ENCODE measurements at places on chromosomes 16 and 17. TPM values are rescaled to one million over a fixed set of nuclear protein-coding genes. Genes with fewer than 3 reads are reported as not detected.
A peak's percentile ranks its signal among the peaks of the same experiment; 100 is the strongest.

Gene KRT39
- not detected for total RNA-seq

DNA sequence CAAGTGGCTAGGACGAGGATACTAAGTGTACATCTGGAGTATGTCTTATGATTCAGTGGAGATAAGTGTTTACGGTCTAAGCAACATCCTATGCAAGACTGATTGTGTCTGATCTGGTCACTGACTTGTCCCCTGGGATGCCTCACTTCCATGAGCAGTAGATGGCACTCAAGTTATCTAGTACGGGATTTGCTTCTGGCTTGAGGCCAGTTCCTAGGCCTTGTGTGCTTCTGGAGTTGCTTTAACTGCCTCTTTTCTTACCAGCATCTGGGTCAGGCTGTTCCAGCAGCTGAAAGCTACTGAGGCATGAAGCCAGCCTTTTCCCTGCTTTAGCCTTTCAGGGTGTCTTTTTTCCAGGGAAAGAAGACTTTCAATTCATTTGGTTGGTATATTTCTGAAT lies 23.0 kb downstream of the SUPT6H start:
- no peak overlapping the region for H3K4me3 ChIP-seq
- no peaks in the 10 kb centered on the region for H3K4me1 ChIP-seq
- DNase-seq, result no peak

- DNase-seq, result no peak
- no peaks in the 10 kb centered on the region for H3K27me3 ChIP-seq
- H3K36me3 ChIP-seq, result no peaks in the 10 kb centered on the region
- no peak overlapping the region for H3K4me3 ChIP-seq
- H3K4me1 ChIP-seq, result no peaks in the 10 kb centered on the region
Observed at GRCh38 chr16:78988361-78988969, 612.1 kb downstream of the MAF start.

- H3K4me3 ChIP-seq, result no peak overlapping the region
- H3K4me1 ChIP-seq, result peaks cover 16% of the 10 kb centered on the region
- no peak for DNase-seq
- H3K27ac ChIP-seq, result no peak overlapping the region
- no peaks in the 10 kb centered on the region for H3K27me3 ChIP-seq
- no peaks in the 10 kb centered on the region for H3K36me3 ChIP-seq
Observed at GRCh38 chr16:87802670-87803069, 36.9 kb upstream of the KLHDC4 start.

Gene ALOXE3
- total RNA-seq, result not detected

GRCh38 chr17:64315032-64315490 lies 52.0 kb upstream of the TEX2 start:
- peaks cover 8% of the 10 kb centered on the region for H3K27me3 ChIP-seq
- no peak overlapping the region for H3K4me3 ChIP-seq
- no peaks in the 10 kb centered on the region for H3K36me3 ChIP-seq
- H3K4me1 ChIP-seq, result no peaks in the 10 kb centered on the region

Gene COPZ2
- total RNA-seq, result 4.4 TPM

DNA sequence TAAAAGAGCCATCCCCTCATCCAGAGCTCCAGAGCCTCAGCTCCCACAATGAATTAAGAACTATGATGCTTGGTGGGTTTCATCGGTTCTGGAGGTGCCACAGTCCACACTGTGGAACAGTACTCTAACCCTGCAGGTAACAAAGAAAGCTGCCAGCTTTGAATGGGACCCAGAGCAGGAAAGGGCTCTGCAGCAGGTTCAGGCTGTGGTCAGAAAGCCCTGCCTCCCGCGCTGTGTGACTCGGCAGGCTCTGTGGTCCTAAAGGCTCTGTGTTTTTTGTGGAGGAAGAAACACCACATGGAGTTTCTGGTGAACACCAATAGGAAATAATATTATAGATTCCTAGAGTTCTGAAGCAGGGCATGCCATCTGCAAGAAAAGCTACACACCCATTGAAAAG lies 32.5 kb downstream of the MRPS23 start:
- H3K4me1 ChIP-seq, result no peaks in the 10 kb centered on the region
- no peak for DNase-seq
- H3K27me3 ChIP-seq, result peaks cover 16% of the 10 kb centered on the region
- H3K4me3 ChIP-seq, result no peak overlapping the region

DNA sequence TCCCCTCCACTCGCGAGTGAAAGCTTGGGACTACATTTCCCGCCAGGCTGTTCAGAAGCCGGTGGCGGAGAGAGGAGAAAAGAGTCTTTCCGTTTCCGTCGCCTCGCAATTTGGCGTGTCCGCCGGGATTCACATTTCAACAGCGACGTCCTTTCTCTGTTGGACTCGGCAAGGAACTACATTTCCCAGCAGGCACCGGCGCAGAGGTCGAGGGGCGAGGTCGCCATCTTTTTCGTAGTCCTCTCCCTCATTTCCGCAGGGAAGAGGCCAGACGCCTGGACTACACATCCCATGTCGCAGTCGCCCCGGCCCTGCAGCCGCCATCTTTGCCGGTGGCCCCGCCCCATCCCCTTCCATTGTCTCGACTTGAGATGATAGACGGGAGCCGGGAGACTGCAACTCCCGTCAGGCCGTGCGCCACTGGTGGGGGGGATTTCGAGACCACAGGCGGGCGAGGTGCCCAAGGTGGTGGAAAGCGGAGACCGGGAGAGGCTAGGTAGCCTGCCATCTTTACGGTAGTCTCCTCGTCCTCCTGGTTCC lies 882 bp upstream of the FBXL19 start:
- peaks cover 29% of the 10 kb centered on the region for H3K4me1 ChIP-seq
- peak overlapping the region; percentile 100 for H3K4me3 ChIP-seq
- no peaks in the 10 kb centered on the region for H3K27me3 ChIP-seq

Gene CPHXL2
- total RNA-seq, result not detected

Gene HOXB13
- not detected for total RNA-seq

GRCh38 chr17:47119746-47120520 lies 69.2 kb downstream of the CDC27 start:
- no peaks in the 10 kb centered on the region for H3K27me3 ChIP-seq
- H3K36me3 ChIP-seq, result peaks cover 26% of the 10 kb centered on the region
- H3K27ac ChIP-seq, result peak overlapping the region; percentile 26
- DNase-seq, result no peak

DNA sequence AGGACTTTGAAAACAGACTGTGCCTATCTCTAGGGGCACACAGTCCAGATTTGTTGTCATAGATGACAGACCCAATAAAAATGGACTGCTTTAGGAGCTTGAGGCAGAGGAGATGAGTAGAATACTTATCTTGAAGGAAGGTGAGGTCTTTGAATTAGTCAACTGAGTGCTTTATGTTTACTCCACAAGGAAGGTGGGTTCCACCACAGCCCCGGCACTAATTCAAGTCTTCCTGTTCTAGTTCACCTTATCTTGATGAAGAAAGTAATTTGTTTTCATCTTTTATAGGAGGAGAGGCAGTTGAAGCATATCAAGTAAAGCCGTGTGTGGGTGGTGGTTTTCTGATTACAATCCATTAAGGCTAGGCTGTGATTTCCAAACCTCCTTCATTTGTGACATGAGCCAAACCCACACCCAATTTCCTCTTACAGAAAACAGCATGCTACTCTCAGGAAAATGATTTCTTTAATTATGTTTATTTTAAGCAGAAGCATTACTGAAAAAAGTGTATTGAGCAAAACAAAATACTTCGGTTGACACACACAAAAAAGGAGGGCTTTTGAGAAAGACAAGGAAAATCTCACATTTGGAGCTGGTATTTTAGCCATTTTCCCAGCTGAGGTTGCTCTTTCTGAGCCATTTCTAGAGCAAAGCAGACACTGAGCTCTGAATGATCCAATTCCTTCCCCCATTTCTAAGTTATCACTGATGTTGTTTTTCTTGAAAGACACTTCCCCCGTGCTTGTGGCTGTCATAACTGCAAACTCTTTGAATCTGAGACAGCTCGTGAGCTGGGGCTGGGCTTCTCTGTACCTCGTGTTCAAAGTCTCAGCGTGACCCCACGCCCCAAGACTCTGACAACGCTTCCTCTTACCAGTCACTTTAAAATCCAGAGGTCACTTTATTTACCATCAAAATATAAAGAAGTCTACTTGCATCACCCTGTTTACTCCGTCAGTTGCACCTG lies 35.4 kb downstream of the CDRT15 start:
- H3K36me3 ChIP-seq, result peaks cover 36% of the 10 kb centered on the region
- peak; percentile 91 for DNase-seq

GRCh38 chr17:1490643-1491442 lies 1.6 kb downstream of the MYO1C start:
- H3K4me3 ChIP-seq, result peak overlapping the region; percentile 92
- peak; percentile 94 for DNase-seq
- peaks cover 7% of the 10 kb centered on the region for H3K36me3 ChIP-seq
- H3K4me1 ChIP-seq, result peaks cover 27% of the 10 kb centered on the region
- H3K27ac ChIP-seq, result peak overlapping the region; percentile 79

DNA sequence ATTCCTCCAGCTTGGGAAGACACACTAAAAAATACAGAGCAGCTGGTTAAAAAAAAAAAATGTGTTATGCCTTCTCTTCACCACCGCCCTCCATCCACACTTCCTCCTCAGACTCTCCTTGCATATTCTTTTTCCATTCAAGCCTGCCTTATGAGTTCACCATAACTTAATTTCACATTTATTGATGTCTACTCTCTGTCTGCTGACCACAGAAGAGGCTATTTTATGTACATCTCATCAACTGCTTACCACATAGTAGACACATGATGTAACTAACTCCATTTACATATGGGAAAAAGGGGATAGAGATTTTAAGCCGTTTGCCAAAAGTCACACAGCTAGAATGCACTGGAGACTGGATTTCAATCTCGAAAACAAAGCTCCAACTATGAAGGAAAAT lies 409.8 kb downstream of the CDH11 start:
- no peaks in the 10 kb centered on the region for H3K4me1 ChIP-seq
- no peaks in the 10 kb centered on the region for H3K27me3 ChIP-seq
- DNase-seq, result no peak
- no peak overlapping the region for H3K27ac ChIP-seq

Gene KRT12
- not detected for total RNA-seq

DNA sequence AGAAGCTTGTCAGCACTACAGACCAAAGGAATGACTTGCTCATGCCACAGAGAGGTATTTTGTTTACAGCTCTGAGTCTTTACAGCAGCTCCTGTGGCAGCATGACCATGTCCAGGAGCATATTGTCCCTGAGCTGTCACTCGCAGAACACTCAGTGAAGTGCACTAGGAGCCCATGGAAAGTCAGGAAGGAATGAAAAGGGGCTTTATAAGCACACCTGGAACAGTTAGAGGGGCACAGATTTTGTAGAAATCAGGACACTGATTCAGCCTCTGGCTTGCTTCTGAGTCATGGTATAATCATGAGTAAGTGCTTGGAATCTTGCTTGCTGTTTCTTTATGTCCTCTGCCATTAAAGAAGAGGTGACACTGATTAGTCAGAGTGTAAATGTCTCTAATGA lies 41.0 kb downstream of the TADA2A start:
- no peak overlapping the region for H3K27ac ChIP-seq
- no peak overlapping the region for H3K4me3 ChIP-seq
- H3K4me1 ChIP-seq, result peaks cover 3% of the 10 kb centered on the region
- no peak for DNase-seq

Gene EVI2A
- 30.4 TPM for total RNA-seq

- no peak for DNase-seq
- peaks cover 3% of the 10 kb centered on the region for H3K27me3 ChIP-seq
- no peak overlapping the region for H3K27ac ChIP-seq
- no peaks in the 10 kb centered on the region for H3K36me3 ChIP-seq
- H3K4me1 ChIP-seq, result no peaks in the 10 kb centered on the region
- no peak overlapping the region for H3K4me3 ChIP-seq
Observed at GRCh38 chr16:77298418-77299360, 99.5 kb downstream of the SYCE1L start.

Gene GJC1
- total RNA-seq, result 7.5 TPM

Gene EFCAB5
- total RNA-seq, result 0.28 TPM

Gene PRCD
- total RNA-seq, result not detected

Gene FOXC2
- not detected for total RNA-seq

Gene GDPD1
- 1.8 TPM for total RNA-seq

Gene RHBDL3
- total RNA-seq, result 0.12 TPM

DNA sequence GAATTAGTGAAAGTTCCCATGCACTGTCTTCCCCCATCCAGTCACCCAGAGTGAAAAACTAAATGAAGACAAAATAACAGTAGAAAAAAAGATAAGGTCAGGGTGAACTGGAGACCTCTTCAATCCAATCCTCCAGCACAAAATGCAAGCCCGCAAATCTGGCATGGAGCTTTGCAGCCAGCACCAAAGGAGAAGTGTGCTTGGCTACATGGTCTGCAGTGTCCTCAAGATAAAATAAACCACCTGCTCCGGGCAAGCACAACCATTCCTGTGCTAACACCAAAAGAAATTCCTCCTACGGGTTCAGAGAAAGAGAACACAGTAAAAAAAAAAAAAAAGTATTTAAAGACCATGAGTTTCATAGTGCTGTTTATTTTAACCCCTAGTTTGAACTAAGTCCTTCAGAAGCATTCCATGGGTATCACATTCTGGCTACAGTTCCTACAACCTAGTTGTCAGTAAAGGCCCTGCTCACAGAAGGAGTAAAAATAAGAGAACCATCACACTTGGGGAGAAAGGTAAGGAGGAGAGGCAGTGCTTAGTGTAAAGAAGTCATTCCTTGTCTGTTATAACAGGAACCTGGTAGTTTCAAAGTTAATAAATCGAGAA lies 109.1 kb downstream of the GAS7 start:
- no peaks in the 10 kb centered on the region for H3K4me1 ChIP-seq
- no peaks in the 10 kb centered on the region for H3K36me3 ChIP-seq
- no peak for DNase-seq
- no peaks in the 10 kb centered on the region for H3K27me3 ChIP-seq

- H3K4me3 ChIP-seq, result no peak overlapping the region
- peaks cover 2% of the 10 kb centered on the region for H3K27me3 ChIP-seq
- no peak overlapping the region for H3K27ac ChIP-seq
Observed at GRCh38 chr16:17552351-17552750, 81.6 kb upstream of the XYLT1 start.

- no peak overlapping the region for H3K27ac ChIP-seq
- no peaks in the 10 kb centered on the region for H3K36me3 ChIP-seq
- H3K4me3 ChIP-seq, result no peak overlapping the region
- H3K27me3 ChIP-seq, result peaks cover 46% of the 10 kb centered on the region
- H3K4me1 ChIP-seq, result peaks cover 6% of the 10 kb centered on the region
Observed at GRCh38 chr17:79020631-79021301, 3.2 kb upstream of the C1QTNF1 start.

- peaks cover 37% of the 10 kb centered on the region for H3K36me3 ChIP-seq
- H3K27ac ChIP-seq, result peak overlapping the region; percentile 11
- no peaks in the 10 kb centered on the region for H3K27me3 ChIP-seq
- no peak overlapping the region for H3K4me3 ChIP-seq
Observed at GRCh38 chr16:31081428-31082351, 7.1 kb downstream of the PRSS53 start.

DNA sequence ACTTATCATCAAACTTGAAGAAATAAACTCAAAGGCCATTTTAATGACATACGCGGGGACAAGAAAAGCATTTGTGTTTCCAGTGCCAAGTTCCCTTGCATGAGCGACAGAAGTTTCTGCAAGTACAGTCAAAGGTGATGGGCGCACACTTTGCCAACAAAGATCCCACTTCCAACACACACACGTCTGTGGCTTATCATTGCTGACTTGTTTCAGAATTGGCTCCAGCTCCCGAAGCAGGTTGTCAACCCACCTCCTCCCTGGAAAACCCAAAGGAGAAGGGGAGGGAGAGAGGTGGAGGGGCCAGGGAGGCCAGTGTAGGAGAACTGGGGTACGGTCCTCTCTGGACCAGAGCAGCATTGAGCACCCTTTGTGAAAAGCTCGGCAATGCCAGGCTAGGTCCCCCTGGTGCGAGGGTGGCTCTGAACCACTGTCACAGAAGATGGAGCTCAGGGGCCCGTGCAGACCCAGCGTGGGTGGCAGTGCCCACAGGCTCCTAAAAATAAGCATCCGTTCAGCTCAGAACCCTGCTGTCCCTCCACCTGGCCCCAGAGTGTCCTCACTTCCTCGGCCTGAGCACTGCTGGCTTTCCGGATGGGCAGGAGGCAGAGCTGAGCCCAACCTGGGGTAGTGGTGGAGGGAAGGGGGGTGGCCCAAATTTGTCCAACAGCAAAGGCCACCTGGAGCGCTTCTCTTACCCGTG lies 33.2 kb downstream of the RBFOX3 start:
- DNase-seq, result no peak
- H3K27ac ChIP-seq, result no peak overlapping the region
- H3K27me3 ChIP-seq, result no peaks in the 10 kb centered on the region
- no peaks in the 10 kb centered on the region for H3K4me1 ChIP-seq
